ENCODE measurements at places on chromosomes 16 and 17.

- no peak for DNase-seq
These were observed 6.7 kb downstream of the ABCC3 start for GRCh38 chr17:50641357-50641756.

DNA sequence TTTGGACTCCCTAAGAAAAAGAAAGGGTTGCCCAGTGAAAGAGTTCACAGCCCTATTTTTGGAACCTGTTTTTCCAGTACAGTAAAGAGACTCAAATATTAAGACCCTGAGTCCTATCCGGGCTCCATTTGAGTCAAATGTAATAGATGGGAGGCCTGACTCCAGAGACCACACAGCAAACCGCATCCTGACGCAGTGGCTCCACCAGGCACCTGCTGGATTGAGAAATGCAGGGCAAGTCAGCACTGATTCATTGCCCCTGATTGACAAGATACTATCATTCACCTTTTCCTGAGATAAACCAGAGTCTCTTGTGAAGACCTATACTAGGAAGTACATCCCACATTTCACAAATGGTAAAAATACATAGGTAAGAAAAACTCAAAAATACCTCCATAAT is 715.7 kb upstream of the SOX9 start:
- DNase-seq, result no peak

DNA sequence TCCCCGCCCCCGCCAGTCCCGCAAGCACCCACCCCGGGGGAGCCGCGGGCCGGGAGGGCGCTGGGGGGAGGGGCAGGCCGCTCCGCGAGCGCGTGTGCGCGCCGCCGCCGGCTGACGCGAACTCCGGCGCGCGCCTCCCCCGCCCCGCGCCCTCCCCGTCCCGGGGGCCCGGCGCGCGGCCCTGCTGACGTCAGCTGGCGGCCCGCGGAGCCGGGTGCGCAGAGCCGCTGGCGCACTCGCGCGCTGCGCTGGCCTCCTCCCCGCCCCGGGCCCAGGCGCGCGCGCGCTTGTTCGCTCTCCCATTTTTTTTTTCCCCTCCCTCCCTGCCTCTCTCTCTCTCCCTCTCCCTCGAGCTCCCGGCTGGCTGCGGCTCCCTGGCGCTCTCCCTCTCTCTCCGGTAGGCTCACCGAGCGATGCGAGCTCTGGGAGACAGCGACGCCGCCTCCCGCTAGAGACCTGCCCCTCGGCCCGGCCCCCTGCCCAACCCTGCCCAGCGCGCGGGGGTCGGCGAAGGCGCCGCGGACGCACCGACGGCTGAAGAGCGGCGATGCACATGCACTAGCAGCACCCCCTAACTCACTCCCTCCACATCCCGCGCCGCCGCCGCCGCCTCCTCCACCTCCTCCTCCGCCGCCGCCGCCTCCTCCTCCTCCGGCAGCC is at the start of gene GNAO1:
TSS of gene GNAO1 (plus strand) at position 334 of the 660 bp plus-strand sequence. CDS start 747 bp downstream, outside the sequence.
- no peak for DNase-seq

DNA sequence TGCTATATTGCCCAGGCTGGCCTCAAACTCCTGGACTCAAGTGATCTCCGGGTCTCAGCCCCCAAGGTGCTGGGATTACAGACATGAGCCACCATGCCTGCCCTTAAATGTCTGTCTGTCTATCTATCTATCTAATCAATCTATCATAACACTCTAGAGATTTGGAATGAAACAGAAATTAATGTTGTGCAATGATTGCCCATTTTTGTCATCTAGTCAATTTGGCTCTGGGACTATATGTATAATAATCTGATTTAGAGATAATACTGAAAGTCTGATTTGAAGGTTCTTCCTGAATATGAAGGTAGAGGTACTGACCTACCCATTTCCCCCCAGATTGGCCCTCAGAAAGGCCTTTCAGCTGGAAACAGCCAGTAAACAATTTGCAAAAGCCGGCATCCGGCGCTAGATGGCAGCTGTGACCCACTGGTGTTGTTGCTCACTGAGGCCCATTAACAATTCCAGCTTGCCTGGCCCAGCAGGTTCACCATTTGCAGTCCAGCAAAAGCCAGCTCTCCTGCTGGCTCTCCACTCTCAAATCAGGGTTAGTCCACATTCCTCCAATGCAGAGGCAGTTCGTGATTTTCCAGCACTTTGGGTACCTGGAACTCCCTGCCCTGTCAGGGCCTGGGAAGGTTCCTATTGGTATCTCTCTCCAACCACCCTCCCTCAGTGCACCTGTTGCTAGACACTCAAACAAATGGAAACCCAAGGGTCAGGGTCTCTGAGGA is 22.9 kb upstream of the C16orf87 start:
- DNase-seq, result peak; percentile 32

DNA sequence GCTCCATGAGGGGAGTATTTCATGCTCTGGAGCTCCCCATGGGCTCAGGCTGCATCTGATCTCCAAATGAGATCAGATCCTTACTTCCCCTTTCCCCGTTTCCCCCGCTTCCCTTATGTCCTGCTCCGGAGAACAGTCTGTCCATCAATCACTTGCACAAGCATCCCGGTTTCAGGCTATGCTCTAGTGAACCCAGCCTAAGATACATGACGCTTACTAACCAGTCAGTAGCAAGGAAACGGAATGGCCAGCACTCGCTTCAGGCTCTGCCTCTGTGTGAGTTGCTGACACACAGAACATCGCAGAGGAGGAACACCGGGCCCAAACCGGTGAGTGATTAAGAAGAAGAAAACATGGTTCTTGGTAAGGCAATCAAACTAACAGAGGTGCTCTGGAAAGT is 9.4 kb upstream of the ATP5MC1 start:
- no peak for DNase-seq

DNA sequence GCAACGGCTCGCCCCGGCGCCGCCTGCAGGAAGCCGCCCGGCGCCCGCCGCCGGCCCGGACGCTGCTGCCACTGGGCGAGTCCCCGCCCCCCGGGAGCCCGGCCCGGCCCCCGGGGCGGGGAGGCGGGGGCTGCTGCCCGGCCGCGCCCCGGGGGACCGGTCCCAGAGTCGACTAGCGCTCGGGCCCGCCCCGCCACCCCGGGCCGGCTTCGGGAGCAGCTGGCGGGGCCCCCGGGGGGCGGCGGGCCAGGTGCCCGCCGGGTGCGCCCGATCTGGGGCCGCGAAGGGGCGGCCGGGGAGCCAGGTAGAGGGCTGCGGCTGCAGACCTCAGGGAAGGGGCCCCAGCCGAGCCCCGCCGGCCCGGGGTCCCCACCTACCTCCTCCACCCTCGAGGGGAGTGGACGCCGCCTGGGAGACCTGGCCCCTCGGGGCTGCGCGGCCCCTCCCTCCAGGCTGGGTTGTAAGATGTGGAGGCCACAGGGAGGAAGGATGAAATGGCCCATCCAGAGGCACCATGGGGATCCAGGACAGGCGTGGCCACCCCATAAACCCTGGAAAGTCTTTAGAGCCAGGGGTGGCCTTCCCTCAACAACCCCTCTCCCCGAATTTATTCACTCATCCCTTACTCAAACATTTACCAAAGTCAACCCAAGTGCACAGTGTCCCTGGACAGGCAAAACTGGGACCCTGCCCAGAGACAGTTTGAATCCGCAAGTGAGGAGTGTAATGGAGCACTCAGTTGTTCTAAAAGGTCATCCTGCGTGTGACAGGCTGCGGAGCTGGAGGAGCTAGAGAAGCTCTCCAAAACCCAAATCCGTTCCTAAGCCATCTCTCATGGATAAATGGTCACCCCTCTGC is at the start of gene CDYL2:
TSS of gene CDYL2 (minus strand) at position 73 of the 858 bp plus-strand sequence. CDS start 425 bp downstream, outside the sequence.
- no peak for DNase-seq

DNA sequence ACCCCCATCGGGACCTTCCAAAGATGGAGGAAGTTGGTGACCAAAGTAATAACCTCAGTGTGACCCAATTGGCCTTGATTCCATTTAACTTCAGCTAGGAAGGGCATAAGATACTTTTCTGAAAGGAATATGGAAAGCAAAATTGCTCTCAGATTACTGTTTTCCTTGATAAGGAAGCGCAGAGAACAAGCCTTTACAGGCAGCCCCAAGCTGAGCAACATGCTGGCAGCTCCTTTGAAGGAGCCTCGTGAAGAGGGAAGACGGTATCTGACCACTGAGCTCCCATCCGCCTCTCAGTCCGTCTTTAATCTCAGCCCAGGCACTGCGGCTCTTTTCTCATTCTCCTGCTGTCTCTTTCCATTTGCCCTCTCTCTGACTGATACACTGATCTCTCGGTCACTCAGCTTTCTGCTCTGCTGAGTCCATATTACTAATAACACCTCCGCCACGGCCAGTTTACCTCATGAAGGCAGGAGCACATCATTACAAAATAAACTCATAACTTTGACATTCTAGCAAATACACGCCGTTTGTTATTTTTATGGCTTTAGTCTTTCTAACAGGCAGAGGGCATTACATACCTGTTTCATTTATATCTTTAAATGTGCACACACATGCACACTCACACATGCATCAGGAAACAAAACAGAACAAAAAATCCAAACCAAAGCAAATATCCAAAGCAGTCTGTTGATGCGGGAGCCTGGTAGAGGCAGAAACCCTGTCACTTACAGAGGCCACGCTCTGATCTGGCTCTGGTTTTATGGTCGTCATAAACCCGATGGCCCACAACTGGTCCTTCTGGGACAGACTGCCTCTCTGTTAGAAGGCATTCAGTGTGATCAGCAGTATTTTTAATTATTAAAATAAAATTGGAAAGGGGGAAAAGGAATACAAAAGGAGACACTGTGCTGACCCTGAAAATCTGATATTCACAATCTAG is 183.2 kb downstream of the AATF start:
- no peak for DNase-seq

DNA sequence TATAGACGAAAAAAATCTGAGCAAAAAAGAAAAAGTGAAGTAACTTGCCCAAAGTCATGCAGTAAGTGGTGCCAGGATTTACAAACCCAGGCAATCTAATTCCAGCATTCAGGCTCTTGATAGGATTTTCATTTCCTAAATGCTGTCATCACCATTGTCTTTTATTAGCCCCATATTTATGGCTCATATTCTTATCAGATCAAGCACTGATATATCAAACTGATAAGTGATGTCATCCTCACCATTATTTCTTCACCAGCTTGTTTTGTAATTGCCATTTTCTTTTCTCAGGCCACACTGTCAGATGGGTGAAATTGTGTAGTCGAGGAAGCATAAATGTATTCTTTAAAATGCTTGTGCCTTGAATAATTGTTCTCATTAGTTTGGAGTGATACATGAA is 1.3 kb downstream of the RAD51C start:
- DNase-seq, result no peak

DNA sequence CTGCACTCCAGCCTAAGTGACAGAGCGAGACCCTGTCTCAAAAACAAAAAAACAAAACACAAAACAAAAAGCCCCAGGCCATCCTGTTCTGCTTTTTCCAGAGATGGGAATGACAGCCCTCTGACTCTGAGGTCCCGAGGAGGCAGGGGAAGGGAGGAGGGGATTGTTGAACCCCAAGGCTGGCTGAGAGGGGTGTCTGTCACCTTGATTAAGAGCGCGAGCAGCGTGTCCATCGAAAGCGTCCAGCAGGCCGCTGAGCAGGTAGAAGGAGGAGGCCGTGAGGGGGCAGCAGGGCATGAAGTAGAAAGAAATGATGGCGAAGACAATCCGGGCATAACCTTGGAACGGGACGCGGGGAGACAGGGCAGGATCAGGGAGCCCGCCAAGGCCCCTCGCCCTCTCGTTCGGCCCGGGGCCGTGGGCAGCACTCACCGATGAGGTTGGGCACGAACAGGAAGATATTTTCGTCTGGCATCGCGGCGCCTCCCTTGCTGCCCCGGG is 593 bp downstream of the CDIPT start:
- no peak for DNase-seq

GRCh38 chr17:33753452-33753851 is 460.4 kb upstream of the ASIC2 start:
- DNase-seq, result no peak

- peak; percentile 8 for DNase-seq
These were observed 7.4 kb downstream of the ADAD2 start for GRCh38 chr16:84198401-84198800.

- DNase-seq, result no peak
These were observed 69.6 kb downstream of the SEC14L1 start for GRCh38 chr17:77210331-77210730.

- DNase-seq, result no peak
These were observed 74.7 kb upstream of the CIBAR2 start for GRCh38 chr16:85187002-85187401.

GRCh38 chr16:89921702-89922476 is 1.3 kb upstream of the TUBB3 start:
- DNase-seq, result peak; percentile 71

- no peak for DNase-seq
These were observed 39.2 kb upstream of the MAF start for GRCh38 chr16:79639576-79640311.

GRCh38 chr16:88886845-88887521 is 20.5 kb upstream of the PABPN1L start:
- no peak for DNase-seq

GRCh38 chr16:5187402-5187952 is 89.9 kb upstream of the EEF2KMT start:
- no peak for DNase-seq

- DNase-seq, result no peak
These were observed 33.4 kb upstream of the ZNF469 start for GRCh38 chr16:88349153-88349902.

GRCh38 chr16:66364117-66364958 is 2.2 kb upstream of the CDH5 start:
- no peak for DNase-seq

- DNase-seq, result no peak
These were observed 7.8 kb upstream of the RNASEK start for GRCh38 chr17:7004398-7005253.
